ENCODE measurements at places on chromosomes 7 and 10.

- no peak for DNase-seq
Observed at GRCh38 chr10:83023662-83024061, 1115.6 kb upstream of the GHITM start.

GRCh38 chr10:86255405-86256251 lies 111.0 kb downstream of the GRID1 start:
- DNase-seq, result no peak

- no peak for DNase-seq
Observed at GRCh38 chr7:111883241-111883640, 320.9 kb upstream of the IMMP2L start.

DNA sequence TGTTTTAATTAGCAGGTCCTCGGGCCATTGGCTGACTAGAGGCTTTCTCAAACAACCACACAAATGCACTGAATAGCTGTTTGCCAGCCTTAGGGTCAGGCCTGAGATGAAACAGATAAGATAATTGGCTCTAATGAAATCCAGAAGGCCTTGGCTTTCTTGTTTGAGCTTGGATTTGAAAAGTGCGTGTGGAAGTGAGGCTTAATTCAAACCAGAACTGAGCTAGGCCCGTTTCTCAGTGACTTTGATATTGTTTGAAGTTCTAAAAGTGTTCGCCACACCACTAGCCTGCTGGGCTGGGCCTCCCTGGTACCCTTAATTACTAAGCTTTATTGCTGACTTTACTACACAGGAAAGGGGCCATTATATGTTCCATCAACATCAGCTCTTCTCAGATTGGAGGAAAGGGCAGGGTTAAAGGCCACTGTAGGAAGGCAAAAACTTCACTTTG lies 270.6 kb downstream of the TWIST1 start:
- DNase-seq, result no peak

DNA sequence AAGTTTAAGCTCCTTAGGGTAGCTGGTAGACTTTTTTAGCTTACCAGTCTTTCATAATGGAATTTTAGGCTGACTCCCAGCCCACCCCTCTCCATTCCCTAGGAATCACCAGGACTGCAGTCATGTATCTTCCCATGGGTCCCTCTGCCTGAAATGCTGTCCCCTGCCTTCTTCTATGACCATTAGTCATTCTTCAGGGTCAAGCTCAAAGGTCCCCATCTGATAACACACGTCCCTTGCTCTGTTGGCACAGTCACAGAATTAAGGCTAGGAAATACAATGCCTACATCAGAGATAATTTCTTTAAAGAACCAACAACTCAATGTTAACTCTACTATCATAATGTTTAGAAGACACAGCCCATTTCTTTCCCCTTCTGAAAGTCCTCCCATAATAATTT lies 140.6 kb downstream of the RAPGEF5 start:
- no peak for DNase-seq

DNA sequence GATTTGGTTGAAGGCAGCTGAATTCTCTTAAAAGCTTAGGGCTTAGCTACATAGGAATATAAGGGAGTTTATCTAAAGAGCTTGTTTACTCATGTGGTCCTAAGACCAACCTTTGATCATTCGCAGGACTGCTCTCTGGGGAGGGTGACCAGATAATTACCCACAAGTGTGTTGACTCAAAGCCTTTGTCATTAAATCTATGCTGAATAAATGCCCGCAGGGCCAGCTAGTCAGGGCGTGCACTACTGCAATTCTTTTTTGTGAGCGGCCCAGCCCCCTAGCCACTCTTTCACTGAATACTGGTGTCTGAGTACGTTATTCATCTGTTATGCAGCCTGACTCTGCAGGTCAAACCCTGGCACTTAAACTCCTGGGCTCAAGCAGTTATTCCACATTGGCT lies 69.6 kb downstream of the AKAP9 start:
- DNase-seq, result no peak
